ENCODE measurements at places on chromosomes 3 and 15.

DNA sequence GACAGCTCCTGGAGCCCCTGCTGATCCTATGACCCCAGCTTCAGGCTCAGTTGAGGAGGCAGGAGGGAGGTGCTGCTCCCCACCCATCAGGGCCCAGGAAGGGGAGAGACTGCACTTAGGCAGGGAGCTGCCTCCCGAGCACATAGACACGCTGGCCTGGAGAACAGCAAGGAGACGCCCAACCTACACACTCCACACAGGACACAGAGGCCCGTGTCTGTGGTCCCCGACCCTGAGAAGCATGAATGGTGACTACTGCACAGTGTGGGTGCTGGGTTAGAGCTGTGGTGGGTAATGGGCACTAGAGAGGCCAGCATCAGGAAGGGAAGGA, 1.1 kb upstream of the HHATL start:
- no peak for DNase-seq

DNA sequence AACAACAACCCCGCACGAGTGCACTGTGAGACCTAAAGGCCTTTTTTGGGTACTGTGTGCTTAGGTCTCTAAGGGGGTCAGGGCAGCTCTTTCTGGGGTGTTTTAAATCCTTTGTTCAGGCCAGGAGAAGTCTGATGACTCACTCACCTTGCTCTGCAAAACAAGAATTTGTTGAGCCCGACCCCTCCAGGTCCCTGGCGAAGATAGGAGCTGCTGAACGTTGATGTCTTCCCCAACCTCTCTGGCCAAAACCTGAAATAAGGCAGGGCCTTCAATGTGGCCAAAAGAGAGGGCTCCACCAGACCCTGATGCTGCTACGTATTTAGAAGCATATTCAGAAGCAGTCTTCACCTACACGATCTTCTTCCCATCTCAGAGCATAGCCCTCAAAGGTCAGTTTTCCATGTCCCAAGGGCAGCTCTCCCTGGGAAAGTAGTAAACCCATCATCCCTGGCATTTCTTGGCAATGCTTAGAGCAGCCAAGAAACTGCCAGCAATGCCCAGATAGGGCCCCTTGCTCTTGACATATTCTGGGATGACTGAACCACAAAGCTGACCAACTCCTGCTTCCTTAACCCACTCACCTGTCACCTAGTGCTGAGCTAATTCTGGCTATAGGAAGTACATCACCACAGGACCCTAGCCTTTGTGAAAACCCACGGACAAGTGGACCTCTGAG, 27.1 kb downstream of the CCDC13 start:
- DNase-seq: no peak

GRCh38 chr15:58484791-58485600, 53.2 kb downstream of the LIPC start:
- no peak for DNase-seq

DNA sequence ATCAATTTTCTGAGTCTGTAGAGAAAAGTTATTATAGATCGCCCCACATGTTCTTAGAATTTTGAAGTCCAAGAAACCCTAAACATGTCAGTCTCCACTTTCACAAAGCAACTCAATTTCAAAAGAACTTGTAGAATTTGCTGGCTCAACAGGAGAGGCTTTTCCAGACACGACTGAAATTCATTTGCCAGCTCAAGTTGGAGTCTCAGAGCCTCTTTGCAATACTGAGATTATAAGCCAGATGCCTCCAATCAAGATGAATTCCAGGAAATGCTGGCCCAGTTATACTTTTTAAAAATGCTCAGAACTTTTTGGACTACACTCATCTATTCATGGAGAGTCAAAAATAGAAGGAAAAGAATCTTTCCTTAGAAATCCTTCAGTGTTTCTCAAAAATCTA, 56.9 kb upstream of the NLGN1 start:
- no peak for DNase-seq

DNA sequence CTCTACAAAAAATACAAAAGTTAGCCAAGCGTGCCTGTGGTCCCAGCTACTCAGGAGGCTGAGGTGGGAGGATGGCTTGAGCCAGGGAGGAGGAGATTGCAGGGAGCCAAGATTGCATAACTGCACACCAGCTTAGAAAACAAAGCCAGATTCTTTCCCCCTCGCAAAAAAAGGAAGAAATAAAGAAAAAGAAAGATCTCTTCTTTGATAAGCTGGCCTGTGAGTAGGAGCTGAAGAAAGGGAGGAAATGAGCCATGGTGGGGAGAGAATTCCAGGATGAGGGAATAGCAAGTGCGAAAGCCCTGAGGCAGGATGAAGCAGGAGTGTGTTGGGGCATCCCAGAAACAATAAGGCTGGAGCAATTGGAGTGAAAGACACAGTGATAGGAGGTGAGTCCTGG, 24.5 kb upstream of the TOP2B start:
- DNase-seq: no peak

- no peak for DNase-seq
Measured at GRCh38 chr3:7876741-7877297, 624.8 kb upstream of the LMCD1 start.

GRCh38 chr3:151228666-151229040, 25.6 kb upstream of the GPR171 start:
- DNase-seq: no peak

- DNase-seq: no peak
Measured at GRCh38 chr3:194632809-194633348, 340 bp downstream of the TMEM44 start.

GRCh38 chr3:133896002-133896761, 500 bp upstream of the RAB6B start:
- DNase-seq: no peak

- no peak for DNase-seq
Measured at GRCh38 chr3:116378077-116378476, 67.2 kb downstream of the LSAMP start.

DNA sequence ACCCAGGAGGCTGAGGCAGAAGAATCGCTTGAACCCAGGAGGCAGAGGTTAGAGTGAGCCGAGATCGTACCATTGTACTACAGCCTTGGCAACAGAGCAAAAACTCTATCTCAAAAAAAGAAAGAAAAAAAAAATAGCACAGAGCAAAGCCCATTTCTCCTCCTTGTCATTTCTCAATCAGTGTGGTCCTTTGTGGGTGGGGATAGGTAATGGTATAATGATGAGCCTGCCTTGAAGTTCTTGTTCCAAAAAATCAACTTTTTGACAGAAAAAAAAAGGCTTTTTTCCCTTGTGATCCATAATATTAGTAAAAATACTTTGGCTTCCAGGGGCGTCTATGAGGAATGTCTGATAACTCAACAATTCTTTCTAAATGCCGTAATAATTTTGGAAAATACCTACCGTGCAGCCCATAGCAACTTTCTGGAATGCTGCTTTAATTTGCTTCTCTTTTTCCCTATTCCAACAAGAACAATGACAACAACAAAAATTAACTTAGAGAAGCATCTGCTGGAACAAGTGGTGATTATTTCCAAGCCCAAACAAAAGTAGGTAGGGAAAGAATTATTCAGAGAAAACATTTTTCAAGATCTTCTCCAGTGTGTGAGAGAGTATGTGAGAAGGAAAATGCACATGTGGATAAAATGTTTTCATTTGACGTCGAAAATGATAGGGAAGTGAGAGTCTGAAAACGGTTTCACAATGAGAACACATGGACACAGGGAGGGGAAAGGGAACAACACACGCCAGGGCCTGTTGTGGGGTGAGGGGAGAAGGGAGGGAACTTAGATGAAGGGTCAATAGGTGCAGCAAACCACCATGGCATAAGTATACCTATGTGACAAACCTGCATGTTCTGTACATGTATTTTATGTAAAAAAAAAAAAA, 337.8 kb downstream of the RBMS3 start:
- no peak for DNase-seq

GRCh38 chr15:78934655-78935023, 10.2 kb downstream of the CTSH start:
- no peak for DNase-seq

DNA sequence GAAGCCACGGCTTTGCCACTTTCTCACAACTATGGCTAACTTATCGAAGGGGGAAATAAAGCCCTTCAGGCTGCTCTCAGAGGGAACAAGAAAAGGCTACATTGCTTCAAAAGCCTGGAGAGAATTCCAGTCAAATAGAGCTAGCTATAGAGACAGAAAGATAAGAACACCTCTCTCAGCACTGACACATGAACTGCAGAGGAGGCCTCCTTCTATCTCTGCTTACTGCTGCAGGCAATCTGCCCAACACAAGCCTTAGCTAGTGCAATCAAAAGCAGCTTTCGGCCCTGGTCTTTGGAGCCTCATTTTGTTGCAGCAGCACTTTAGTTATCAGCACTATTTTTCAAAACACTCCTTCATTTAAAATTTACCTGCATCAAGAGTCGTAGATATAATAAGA, 118.4 kb upstream of the ROBO1 start:
- DNase-seq: no peak

GRCh38 chr3:41690766-41691563, 270.9 kb downstream of the ULK4 start:
- no peak for DNase-seq

GRCh38 chr3:129940086-129940485, 34.4 kb upstream of the TRH start:
- DNase-seq: no peak

DNA sequence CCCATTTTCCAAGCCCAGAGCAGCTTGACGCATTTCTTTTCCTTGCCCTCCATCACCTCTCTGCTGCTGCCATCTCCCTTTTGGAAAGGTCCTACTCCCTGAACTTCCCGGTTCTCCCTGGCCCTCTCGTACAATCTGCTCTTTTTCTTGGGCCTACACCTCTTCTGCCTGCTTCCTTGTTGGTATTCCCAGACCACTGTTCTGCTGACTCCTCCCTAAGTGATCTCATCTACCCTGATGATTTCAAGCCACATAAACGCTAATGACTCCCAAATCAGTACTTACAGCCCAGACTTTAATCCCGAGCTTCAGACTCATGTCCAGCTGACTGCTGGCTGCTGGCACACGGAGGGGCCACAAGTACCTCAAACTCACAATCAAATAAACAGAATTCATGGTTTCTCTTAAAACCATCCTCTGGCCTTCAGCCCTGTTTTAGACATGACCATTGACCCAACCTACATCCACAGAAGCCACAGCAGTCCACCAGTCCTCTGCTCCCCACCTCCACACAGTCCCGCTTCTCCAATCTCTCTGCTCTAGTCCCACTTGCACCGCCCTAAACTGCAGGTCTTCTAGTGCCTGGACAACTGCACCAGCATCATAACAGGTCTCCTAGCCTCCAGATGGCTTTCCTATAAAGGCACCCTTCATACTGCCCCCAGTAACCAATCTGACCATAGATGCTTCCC, 57.6 kb downstream of the AAGAB start:
- no peak for DNase-seq

- no peak for DNase-seq
Measured at GRCh38 chr3:179464323-179465092, 13.2 kb upstream of the GNB4 start.

DNA sequence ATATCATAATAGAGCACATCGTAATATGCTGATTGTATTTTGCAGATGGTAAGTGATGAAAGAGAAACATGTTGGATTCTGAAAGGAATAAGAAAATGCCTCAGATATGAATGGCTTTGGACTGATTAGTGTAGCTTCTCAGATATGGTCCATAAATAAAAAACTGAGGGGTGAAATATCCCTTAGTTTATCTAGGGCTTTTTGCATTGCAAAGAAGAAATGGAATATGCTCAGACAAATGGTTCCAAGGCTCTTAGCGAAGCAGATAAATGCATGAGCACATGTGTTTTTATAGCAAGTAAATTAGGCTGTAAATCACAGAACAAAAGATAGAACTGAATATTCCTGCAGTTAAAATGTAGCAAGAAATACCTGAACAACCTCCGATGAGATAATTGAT, 820.9 kb upstream of the GRM7 start:
- no peak for DNase-seq

DNA sequence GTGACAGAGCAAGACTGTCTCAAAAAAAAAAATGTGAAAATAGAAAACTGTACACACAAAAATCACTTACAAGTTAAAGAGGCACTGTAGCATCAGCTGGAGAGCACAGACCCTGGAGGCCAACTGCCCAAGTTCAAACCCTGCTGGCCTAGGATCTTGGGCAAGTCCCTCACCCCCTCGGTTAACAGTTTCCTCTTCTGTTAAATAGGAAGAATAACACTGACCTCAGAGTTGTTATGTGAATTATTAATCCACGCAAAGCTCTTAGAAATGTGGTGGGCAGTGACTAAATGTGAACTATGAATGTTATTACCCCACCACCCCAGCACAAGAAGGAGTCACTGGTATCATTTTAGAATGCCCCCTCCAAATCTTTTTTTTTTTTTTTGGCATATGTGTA, 11.2 kb downstream of the CIB1 start:
- DNase-seq: no peak

DNA sequence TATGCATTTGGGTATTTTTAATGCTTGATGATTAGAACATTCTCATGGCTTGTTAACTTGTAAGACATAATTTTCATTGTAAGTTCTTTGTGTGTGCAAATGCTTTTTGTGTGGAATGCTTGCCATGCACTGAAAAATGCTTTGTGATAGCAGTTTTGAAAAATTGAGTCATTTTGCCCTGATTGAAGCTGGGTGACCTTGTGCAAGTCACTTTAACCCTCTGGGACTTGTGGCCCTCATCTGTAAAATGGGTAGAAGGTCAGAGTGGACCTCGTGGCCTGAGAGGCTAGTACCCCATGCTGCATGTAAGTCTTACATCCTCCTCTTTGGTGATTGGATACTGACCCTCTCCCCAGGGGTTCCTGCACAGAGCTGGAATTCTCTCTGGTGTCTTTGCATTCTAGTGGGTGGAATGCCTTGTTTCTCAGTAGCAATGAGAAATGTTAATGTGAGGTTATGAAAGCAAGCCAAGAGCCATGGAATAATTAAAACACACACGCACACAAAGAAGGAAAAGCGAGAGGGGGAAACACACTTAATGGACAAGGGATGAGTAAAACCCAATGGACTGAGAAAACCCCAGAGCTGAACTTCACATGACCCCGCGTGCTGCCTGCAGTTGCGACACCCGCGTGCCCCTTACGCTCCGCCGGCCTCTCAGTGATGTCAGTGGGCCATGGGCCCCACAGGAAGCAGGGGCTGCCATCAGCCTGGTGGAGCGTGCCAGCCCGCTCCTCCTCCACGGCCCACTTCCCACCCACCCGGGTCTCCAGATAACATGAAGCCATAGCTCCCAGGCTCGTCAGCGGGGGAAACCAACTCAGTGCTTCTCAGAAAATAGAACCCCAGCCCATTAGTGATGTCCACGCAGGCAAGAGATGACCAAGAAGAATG, 44.0 kb downstream of the SMAD3 start:
- DNase-seq: no peak

DNA sequence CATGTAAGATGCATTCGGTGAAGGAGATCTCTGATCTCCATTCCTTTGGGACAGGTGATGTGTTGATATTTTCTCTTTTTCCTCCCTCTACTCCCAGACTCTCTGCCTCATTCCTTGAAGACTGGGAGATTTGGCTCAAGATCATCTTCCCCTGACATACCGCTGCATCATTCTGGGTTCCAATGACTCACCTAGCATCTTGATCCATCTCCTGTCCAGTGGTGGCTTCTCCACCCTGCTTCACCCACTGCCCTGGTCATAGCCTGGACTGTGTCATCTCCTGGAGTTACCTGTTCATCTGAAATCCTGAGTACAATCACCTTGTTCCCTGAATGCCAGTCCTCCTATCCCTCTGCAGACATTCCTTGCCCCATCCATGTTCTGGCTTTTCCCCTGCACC, 57.4 kb upstream of the TRAK1 start:
- DNase-seq: no peak
